ENCODE measurements at places on chromosomes 12 and 14.

DNA sequence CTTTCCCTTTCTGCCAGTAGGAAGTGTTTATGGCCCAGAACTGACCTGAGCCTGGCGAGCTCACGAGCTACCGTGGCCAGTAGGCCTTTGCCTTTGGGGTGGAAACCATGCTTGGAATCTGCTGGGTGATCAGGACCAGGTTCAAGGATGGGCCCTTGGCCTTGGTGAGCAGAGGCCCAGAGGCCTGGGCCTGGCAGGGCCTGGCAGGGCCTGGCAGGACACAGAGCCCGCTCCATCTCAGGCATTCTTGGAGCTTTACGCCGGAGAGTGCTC, 184.8 kb upstream of the RTL1 start:
- no peak for DNase-seq

- DNase-seq, result no peak
These were observed 18.1 kb downstream of the NUAK1 start for GRCh38 chr12:106120519-106121105.

- no peak for DNase-seq
These were observed 50.3 kb downstream of the SLC38A1 start for GRCh38 chr12:46218322-46219095.

DNA sequence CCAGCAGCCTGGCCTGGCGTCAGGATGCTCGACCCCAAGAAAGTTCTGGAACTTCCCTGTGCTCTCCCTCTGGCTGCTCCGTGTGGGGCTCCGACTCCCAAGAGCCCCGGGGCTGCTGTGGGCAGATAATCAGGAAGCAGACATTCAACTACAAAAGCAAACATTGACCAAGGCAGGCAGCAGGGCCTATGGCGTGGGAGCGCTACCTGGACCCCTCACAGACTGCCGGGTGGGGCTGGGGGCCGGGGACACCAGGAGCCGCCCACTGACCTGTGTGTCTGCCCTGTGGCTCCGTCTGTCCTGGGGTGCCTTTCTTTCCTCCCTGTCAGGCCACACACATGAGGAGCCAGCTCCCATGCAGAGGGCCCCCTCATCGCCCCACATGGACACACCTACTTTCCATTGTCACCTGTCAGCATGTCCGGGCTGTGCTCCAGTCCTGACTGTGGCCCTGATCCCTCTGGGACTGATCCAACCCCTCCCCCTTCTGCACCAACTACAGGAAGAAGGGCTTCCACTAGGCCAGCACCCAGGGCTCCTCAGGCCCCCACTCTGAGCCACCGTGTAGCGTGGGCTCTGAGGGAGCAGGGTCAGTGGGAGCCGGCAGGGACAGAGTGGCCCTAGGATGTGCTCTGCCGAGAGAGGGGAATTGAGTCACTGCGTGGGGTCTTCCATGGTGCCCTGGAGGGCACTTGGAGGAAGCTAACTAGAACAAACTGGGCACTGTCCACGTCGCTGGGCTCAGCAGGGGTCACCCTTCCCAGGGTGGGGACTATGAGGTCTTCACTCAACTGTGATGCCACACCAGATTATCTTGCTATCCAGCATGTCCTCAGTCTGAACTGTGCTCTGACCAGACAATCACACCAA, 215.4 kb upstream of the C14orf180 start:
- no peak for DNase-seq

DNA sequence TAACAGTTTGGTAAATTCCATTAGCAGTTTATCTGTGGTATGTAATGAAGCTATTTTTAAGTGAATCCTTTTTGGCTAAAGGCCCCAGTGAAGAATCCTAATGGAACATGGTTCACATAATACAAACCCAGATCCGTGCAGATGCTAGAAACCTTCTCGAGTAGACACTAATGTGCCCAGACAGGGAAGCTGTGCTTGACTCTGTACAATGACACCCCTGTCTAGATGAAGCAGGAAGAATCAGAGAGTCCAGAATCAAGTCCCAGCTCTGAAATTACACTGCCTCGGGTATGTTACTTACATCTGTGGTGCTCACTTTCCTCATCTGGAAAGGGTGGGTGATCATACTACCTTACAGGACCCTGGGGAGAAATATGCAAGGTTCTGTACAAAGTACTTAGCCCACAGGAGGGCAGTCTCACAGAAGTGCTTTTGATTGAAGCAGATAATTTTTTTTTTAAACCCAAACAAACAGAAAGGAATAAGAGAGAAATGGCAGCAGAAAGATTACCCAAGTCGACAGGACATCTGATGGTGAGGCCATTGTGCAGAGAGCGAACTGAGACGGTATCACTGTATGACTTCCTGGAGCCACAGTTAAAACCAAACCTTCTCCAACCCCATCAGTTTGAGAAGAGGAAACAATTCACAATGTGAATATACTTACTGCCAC, 8.5 kb downstream of the CRACR2A start:
- DNase-seq, result no peak

DNA sequence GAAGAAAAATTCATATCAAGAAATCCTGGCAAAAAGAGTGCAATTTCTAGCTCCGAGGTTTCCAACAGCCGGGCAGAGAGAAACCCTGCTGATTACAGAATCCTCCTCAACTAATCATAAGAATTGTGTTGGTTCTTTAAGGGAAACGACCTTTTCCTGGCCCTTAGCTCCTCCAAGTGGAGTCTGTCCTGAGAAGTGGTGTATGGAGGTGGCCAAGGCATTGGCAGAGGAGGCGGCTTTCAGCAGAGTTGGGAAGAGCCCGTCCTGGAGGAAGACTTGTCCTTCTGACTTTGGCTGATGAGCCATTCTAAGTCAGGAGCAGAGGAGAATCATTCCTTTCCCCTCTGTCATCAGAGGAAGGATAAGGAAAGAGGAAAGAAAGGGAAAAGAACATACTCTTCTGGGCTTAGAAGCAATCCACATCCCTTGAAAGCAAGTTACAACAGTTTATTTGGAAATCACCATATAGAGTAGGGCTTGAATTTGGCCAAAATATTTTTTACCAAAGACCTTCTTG, 46.5 kb upstream of the PTCSC3 start:
- DNase-seq, result no peak

GRCh38 chr14:102212356-102212755, 72.7 kb downstream of the WDR20 start:
- no peak for DNase-seq

DNA sequence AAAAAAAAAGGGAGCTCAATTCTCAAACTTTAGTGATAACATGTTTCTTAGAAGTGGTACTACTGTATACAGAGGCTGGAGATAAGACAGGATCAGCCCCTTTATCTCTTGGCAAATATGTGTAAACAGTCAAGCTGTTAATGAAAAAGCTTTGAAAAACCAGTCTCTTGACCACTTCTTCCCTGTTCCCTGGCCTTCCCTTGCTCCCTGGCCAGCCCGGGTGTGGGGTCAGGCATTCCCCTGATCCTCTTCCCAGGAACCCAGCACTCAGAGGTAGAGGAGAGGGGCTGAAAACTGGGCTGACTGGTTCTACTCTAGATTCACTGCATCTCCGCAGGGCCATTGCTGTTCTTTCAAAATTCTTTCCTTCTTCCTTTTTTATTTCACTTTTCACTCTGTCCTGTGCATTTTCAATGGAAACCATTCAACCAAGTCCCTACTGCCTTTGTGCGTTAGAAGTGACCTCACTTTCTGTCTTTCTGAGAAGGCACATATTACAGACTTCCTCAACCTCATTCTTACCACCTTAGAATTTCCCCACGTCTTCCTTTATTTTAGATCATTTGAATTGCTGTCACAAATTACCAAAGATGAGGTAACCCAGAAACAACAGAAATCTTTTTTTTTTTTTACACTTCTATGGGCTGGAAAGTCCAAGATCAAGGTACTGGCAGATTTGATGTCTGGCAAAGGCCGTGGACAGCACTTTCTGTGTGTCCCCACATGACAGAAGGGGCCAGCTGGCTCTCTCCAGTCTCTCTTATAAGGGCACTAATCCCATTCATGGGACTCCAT, 5.7 kb downstream of the GNG2 start:
- DNase-seq, result no peak

- DNase-seq, result peak; percentile 30
These were observed 23.7 kb upstream of the SLC2A3 start for GRCh38 chr12:7959701-7960121.

GRCh38 chr14:49203676-49204075, 382.5 kb downstream of the RPS29 start:
- DNase-seq, result no peak

GRCh38 chr12:114136631-114137030, 170.5 kb upstream of the RBM19 start:
- no peak for DNase-seq

- no peak for DNase-seq
These were observed 67.7 kb upstream of the ARHGAP5 start for GRCh38 chr14:32009221-32009975.

- no peak for DNase-seq
These were observed 5.4 kb upstream of the LRIG3 start for GRCh38 chr12:58925751-58926150.

DNA sequence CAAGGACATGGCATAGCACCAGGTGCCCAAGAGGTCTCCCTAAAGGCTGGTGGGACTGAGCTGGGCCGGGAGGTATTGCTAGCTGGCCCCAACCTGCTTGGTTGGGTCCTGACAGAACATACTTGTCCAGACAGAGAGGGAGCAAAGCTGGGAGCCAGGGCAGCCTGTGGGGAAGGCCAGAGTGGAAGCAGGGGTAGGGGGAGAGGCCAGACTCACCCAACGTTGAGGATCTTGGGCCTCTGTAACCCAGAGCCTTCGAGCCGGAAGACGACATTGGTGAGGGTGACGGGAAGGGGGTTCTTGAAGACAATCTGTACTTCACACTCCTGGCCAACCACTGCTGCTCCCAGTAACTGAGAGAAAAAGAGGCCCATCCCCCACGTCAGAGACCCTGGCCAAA, 9.0 kb downstream of the TGM1 start:
- no peak for DNase-seq

GRCh38 chr12:76946446-76946845, 67.6 kb upstream of the CSRP2 start:
- peak; percentile 32 for DNase-seq

GRCh38 chr12:97288531-97288930, 174.1 kb upstream of the RMST start:
- no peak for DNase-seq

- no peak for DNase-seq
These were observed 78.4 kb upstream of the FUT8 start for GRCh38 chr14:65333943-65334687.

- DNase-seq, result no peak
These were observed 450.9 kb upstream of the RPL10L start for GRCh38 chr14:47102472-47102871.

DNA sequence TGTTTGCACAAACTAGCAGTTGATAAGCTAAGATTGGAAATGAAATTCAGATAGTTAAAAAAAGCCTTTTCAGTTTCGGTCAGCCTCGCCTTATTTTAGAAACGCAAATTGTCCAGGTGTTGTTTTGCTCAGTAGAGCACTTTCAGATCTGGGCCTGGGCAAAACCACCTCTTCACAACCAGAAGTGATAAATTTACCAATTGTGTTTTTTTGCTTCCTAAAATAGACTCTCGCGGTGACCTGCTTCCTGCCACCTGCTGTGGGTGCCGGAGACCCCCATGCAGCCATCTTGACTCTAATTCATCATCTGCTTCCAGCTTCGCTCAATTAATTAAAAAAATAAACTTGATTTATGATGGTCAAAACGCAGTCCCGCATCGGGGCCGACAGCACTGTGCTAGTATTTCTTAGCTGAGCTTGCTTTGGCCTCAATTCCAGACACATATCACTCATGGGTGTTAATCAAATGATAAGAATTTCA, 335.6 kb downstream of the TMEM121 start:
- DNase-seq, result no peak

- DNase-seq, result peak; percentile 83
These were observed 21.4 kb downstream of the ABCB9 start for GRCh38 chr12:122944605-122945592.

DNA sequence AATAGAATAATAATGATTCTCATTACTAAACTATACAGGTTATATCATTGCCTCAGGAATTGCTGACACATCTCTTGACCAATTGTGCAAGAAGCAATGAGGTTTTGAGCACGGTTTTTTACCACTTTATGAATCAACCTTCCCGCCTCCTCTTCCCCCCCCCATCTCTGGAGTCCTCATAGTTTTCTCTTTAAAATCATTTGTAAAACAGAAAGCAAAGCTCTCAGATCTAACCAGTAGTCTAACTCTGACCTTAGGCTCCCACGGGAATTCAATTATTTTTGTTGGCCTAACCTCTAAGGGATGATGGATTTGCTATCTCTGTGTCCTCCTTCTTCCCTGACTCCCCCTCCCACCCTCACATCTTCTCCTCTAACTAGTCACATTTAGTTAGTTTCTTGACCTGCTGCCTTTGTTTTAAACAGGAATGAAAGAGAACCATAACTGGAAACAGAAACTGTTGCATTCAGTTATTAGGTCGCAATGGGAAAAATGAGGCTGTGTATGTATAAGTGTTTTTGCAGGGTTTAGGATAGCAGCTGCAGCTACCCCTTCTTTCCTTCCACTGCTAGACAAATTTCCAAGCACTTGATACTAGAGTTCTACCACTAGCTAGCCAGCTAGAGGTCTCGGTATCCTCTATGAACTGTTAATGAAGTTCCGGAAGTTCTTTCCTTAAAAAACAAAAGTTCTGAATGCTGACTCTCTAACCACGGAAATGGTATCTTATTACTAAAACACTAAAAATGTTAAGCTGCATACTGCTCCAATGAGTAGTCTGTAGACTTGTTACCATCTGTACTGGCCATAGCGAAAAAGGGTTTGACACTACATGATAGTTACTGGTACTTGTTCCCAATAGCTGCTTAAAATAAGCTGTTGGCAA, 65.4 kb downstream of the TAOK3 start:
- DNase-seq, result peak; percentile 94

DNA sequence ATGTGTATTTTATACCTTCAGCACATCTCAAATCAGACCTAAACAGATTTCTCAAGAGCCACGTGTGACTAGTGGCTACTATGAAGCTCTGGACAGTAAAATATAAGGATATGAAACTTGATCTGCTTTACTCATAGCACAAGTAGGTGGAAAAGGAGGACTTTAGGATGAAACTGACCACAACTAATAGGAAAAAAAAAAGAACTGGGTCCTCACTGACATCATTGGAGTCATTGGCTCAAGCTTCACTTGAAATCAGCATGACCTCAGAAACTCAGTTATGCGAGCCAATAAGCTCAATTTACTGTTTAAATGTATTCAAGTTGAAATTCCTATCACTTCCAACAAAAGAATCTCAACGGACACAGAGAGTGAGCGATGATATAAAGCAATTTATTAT, 34.1 kb upstream of the CIT start:
- DNase-seq, result no peak

- no peak for DNase-seq
These were observed 202.5 kb downstream of the VRK1 start for GRCh38 chr14:96999654-97000155.

- DNase-seq, result no peak
These were observed 149.1 kb downstream of the KICS2 start for GRCh38 chr12:64072916-64073575.

- peak; percentile 31 for DNase-seq
These were observed 3.7 kb downstream of the TMEM52B start for GRCh38 chr12:10182354-10183049.

DNA sequence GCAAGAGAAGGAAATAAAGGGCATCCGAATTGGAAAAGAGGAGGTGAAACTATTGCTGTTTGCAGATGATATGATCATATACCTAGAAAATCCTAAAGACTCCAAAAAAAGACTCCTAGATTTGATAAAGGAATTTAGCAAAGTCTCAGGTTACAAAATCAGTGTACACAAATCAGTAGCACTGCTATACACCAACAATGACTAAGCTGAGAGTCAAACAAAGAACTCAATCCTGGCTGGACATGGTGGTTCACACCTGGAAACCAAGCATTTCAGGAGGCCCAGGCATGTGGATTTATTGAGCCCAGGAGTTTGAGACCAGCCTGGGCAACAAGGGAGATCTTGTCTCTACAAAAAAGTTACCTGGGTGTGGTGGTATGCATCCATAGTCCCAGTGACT, 188.7 kb upstream of the PLXNC1 start:
- DNase-seq, result no peak
